ENCODE measurements at places on chromosomes 3 and 15. TPM values are rescaled to one million over a fixed set of nuclear protein-coding genes. Genes with fewer than 3 reads are reported as not detected.

DNA sequence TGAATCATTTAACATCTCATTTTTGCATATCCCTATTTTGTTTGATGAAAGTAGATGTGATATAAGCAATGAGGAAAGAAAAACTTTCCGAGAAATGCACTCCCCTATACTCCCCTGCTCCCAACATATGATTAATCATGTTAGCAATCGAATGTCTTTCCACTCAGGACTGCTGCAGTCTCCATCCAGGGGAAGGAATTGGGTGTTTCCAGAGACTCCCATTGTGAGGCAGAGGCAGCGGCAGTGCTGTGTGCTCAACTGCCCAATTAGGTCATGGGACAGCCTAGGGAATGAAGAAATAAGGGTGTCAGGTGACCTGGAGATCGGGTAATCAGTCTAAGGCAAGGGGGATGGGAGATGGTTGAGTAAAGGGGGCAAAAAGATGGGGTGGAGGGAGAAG, 268.6 kb upstream of the MEIS2 start:
- DNase-seq: no peak

GRCh38 chr3:10992017-10992942, at the start of gene SLC6A1:
SLC6A1 (plus strand) TSS chr3:10992748; CDS start chr3:11017212, 24,464 bp downstream.
- peak; percentile 60 for DNase-seq

DNA sequence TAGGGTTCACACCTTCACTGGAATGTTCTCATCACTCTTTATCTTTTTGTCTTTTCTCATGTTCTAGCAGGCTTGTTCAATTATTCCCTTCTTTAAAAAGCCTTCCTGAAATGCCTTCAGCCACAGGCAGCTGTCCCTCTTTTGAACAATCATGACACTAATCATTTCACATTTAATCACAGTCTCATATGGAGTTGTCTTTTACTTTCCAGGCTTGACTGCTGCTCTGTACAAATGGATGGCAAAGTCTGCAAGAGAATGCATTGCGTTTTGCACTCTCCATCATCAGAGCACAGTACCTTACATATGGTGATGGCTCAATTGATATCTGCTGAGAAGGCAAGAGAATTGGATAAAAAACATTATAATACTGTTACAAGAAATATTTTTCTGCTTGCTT, 529.8 kb downstream of the DIPK2A start:
- DNase-seq: no peak

- DNase-seq: no peak
Observed at GRCh38 chr3:182957226-182957625, 23.1 kb downstream of the DCUN1D1 start.

The NTRK3 gene
- total RNA-seq: 4.5 TPM
